ENCODE measurements at places on chromosomes 5 and 9. TPM values are rescaled to one million over a fixed set of nuclear protein-coding genes. Genes with fewer than 3 reads are reported as not detected.

The DMGDH gene
- not detected for total RNA-seq

The TIGD6 gene
- 1.9 TPM for total RNA-seq

The RMI1 gene
- 34.4 TPM for total RNA-seq

The CCL27 gene
- 0.82 TPM for total RNA-seq

The GFPT2 gene
- 0.18 TPM for total RNA-seq

The PCDHB11 gene
- total RNA-seq, result not detected

DNA sequence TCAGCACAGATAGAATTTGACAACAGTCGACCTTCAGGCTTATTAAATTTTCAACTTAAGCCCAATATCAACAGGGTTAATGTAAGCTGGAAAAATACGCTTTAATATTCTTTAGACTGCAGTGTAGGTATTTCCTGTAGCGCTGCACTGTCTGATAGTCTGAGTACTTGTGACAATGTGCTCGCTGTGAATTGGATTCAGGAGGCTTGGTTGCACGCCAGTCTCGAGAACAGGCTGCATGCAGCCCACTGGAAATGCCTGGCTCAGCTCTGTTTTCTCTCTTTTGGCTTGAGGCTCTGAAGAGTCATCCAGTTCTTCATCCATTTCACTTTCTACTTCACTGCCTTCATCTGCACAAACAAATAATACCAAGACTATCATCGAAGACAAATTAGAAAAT lies 300.9 kb downstream of the RFX3 start:
- no peak for DNase-seq

GRCh38 chr5:10695055-10695649 lies 65.9 kb downstream of the DAP start:
- DNase-seq, result peak; percentile 14

GRCh38 chr5:134131165-134131564 lies 16.7 kb downstream of the TCF7 start:
- peak; percentile 66 for DNase-seq

- DNase-seq, result no peak
Observed at GRCh38 chr5:5950658-5951057, 427.7 kb downstream of the MED10 start.

DNA sequence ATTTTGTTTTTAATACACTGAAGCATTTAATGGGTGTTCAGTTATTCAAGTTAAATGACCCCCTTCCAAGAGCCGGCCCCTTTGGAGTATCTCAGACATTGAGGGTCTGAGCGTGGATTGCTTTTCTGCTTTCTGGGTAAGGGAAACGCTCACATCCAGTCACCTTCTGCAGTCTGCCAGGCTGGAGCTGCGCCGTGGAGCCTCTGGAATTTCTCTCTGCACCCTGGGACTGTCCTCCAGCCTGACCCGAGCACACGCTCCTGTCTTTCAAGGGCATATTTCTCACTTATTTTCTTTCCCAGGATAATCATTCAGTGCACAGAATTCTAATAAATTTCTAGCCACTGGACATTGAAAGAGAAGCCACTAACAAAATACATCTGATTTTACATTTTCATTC lies 13.4 kb downstream of the FAM240B start:
- no peak for DNase-seq

GRCh38 chr5:116778651-116779280 lies 204.1 kb upstream of the SEMA6A start:
- DNase-seq, result no peak

DNA sequence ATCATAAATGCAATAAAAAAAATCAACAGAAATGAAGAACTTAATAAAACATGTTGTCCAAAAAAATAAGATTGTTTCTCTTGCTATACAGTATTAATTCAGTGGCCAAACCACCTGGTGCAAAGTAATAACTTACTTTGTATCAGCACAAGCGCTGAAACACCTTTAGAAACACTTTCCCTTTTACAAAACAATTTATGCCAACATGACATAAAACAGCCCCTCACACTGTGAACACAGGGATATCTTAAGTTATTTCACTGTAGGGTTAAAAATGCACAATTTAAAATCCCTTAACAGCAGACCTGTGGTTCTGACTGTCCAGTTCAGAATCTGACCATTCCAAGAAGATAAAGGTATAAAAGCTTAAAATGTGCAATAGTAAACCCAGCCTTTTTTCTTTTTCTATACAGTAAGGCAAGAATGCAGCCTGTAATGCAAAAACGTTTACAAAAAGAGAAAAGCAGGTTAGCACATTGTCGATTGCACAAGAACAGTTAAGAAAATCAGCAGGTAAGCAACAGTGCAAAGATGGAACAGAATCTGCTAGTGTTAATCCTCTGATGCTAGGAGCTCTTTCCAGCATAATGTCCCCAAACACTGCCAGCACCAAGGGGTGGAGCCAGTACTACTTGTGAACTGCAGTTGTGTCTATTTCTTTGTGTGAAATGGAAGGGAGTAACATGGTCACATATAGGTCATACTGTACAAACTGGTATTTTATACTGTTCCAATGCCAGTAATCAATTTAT lies 21.6 kb downstream of the RAB14 start:
- no peak for DNase-seq

DNA sequence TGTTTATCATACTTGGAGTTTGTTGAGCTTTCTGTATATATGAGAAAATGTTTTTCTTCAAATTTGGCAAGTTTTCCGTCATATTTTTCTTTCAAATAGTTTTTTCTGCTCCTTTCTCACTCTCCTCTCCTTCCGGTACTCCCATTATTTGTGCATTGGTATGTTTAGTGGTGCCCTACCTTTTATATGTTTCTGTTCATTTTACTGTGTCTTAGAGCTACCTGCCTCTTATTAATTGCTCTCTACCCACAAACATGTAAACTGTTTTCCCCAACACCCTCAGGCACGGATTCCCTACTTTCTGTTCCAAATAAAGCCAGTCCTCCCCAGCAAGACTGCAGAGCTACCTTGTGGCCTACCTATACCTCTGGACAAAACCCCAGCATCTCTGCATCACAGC lies 60.6 kb upstream of the S1PR3 start:
- DNase-seq, result no peak

DNA sequence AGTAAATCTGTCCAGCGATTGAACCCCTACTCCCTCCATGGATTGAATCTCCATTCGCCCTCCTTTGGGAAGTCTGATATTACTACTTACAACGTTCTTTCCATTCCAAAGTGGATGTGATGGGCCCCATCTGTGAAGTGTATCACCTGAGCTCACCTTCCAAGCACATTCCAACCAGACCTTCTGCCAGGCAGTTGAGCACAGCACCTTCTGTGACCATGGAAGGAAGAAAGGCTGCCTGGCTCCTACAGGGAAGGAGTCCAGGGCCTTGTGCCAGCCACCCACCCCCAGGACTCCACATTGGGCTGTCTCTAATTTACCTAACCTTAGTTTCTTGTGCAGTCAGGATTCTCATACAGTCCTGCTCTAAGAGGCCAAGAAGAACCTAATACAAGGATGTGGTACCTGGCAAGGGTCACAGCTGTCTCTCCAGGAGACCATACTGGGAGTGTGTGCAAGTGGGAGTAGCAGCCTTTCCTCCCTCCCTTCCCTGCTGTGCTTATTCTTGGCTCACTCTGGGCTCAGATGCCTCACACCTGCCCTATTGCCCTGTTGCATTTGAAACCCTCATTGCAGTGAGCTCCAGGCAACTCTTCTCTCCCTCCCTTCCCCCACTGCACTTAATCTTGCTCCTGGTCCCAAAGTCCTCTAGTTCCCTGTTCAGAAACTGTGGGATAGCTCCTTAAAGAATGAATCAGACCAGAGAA lies 116.1 kb downstream of the NRG2 start:
- DNase-seq, result no peak

- DNase-seq, result peak; percentile 36
Observed at GRCh38 chr5:150780187-150780692, 1.7 kb downstream of the SMIM3 start.

GRCh38 chr5:168528521-168529373 lies at the start of gene FBLL1:
FBLL1 (plus strand) TSS chr5:168529305; CDS start chr5:168529505, 200 bp downstream.
- peak; percentile 36 for DNase-seq

DNA sequence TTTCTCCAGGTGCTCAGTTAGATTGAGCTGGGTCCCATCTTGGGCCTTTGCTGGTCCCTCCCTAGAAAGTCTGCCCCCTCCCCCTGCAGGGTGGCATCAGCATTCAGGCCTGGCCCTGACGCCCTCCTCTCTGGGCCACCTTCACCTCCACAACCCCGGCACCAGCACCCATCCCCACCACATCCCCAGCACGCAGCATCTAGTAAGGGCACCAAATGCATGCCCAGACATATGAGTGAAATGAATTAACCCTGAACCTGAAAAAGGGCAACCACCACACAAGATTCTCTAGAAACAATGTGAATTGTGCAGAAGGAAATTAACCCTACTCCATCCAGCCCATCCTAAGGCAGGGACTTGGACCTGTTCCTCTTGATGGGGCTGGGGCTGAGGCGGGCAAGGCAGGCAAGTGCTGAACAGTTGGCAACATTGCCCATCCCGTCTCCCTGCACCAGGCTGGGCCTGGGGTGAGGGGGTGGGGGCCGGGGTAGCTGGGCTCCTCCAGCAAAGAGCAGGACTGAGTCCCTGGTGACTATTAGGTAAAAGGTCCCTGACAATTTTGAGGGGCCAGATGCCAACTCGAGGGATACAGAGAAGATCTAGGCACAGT lies 125.9 kb downstream of the KCNIP1 start:
- no peak for DNase-seq

DNA sequence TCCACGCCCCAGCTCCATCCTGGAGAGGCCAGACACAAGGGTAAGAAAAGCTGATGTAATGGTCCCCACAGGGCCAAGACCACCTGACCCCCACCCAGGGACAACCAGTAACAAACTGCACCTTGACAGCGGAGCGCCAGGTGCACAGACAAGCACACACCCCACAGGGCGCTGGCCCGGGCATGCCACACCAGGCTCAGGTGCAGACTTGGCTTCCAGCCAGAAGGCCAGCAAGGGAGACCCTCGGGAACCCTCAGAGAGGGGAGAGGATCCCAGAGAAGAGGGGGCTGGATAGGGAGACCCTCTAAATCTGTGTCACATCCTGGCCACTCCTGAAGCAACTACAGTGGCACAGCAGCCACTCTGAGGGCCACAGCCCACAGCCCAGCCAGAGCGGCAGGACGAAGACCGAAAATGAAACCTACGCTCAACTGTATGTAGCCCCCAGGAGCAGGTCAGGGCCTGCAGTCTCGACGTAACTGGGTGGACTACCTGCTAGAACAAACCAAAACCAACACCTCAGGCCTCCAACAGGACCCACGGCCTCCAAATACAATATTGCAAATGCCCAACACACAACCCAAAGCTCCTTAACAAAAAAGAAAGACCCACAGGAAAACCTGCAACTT lies 18.5 kb downstream of the CAMSAP1 start:
- no peak for DNase-seq

DNA sequence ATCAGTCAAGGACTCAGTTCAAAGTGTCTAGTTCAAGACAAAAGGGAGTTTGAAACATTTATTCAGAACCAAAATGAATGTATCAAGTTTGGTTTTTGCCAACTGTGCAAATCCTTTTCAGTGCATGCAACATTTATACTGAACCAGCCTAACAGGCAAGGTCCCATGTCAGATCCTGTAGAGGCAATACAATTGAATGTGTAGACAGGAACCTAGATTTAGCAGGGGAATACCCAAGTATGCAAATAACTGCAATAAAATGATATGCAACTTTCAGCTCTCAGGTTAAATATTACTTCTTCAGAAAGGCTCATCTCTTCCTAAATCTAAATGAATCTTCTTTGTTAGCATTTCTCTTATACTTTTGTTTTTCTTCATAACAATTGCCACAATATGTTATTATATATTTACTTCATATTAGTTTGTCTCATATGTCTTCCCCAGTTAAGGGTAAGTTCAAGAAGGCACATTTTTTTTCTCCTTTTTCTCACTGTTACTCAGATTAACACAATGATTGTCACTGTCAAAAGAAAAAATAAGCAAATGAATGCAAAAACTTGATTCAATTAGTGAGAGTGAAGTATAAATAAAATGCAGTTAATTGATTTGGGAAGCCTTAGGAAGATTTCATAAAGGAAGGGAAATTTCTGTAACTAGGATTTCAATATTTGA lies 163.9 kb upstream of the RASA1 start:
- DNase-seq, result no peak

DNA sequence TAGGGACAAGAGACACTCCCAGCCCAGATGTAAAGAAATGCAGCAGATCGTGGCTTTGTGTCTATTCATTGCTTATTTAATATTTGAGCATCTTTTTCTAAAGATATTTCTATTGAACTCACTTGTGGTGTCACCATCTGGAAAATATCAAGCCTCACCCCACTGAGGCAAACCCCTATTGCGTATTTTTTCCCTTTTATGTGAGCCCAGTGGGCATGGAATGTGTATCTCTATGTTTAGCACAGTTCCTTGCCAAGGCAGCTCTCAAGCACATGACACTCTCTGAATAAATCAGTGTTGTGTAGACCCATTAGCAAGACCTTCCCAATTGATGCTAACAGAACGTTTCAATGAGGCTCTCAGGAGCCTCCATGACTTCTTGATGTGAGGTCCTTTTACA lies 81.6 kb downstream of the TMEM174 start:
- no peak for DNase-seq

DNA sequence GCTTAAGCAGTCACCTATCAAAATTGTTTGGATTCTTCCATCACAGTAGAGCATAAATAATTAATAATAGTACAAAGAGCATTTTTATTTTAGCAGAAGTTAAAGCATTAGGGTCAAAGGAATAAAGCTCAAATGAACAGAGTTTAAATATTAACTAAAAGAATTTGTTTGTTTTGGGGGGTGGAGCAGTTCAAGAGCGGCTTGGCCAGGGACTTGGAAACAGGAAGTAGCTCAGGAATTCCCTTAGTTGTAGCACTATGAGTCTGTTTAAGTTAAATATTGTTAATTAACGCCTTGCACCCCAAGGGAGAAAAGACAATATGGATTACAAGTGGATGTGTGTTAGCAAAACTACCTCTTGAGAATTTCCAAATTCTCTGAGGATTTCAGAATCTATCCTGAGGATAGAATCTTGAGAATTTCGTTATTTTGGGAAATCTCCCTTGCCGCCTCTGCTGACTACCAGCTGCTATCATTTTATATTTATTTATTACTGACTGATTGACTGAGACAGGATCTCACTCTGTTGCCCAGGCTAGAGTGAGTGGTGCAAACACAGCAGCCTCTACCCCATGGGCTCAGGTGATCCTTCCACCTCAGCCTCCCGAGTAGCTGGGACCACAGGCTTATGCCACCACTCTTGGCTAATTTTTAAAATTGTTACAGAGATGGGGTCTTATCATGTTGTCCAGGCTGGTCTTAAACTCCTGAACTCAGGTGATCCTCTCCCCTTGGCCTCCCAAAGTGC lies 96.7 kb upstream of the CHD1 start:
- DNase-seq, result no peak

- no peak for DNase-seq
Observed at GRCh38 chr9:78856144-78856543, 559.2 kb downstream of the PSAT1 start.

DNA sequence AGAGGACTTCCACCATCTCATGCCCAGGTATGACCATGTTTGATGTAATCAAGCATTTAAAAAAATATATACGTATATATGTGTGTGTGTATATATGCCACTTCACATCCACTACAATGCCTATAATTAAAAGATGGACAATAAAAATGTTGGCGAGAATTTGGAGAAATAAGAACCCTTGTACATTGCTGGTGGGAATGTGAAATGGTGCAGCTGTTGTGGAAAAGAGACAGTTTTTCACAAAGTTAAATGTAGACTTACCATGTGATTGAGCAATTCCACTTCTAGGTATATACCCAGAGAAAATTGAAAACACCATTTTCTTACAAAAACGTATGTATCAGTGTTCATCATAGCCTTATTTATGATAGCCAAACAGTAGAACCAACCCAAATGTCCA lies 229.2 kb upstream of the WWC1 start:
- no peak for DNase-seq

GRCh38 chr9:126805554-126806262 lies 868 bp downstream of the ZBTB43 start:
- DNase-seq, result peak; percentile 84
